ENCODE measurements at places on chromosomes 11 and 22.

GRCh38 chr22:47041271-47042115 is 279.0 kb downstream of the TBC1D22A start:
- DNase-seq: no peak

GRCh38 chr11:66693356-66694055 is 15.8 kb upstream of the RBM4B start:
- no peak for DNase-seq

DNA sequence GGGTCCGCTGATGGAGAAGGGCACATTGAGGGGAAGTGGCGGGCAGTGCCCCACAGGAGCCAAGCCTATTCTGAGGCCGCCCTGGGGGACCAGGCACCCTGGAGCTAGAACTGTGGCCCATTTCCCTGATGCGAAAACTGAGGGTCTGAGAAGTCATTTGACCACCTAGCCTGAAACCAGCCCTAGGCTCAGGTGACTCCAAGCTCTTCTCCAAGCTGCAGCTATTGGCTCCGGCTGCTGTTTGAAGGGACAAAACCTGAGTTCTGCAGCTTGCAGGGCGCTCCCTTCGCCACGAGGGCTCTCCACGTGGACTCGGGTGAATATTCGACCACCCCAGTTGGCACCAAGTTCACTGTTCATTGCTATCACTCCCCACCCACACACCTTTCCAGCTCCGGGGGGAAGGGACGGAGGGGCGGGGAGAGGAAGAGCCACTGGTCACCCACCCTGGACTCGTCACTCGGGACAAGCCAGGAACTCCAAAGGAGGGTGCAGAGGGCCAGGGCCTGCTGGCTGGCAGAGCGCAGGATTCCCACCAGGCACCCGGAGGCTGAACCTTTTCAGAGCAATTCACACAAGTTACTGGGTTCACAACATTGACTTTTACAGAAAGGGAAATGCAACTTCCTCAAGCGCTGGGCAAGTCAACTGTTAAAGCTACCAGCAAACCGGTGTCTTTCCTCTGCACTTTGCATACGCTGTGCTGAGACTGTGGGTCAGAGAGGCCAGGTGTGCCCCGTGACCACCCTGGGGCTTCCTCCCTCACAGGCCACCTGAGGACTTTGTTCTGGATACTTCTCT is 1.1 kb upstream of the RAC2 start:
- DNase-seq: no peak

- no peak for DNase-seq
Observed at GRCh38 chr11:94780432-94780831, 12.3 kb downstream of the AMOTL1 start.

- DNase-seq: no peak
Observed at GRCh38 chr22:22906907-22907550, 19.4 kb downstream of the IGLL5 start.

GRCh38 chr11:121497176-121497998 is 44.6 kb upstream of the SORL1-AS1 start:
- no peak for DNase-seq

DNA sequence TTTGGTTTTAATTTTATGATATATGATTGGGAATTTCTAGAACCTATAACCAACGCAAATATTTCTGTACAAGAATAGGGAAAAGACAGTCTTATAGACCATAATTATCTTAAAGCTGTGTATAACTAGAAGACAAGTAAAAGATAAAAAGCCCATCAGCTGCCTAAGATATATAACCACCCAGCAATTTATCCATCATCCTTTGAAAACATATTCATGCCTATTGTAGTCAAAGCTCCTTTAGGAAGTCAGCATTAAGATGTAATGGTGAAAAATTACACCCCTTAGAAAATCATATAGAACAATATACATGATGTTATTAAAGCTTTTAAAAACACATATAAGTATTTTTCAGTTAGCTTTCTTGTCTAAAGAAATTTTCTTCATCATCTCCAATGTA is 46.4 kb downstream of the ELP4 start:
- no peak for DNase-seq

GRCh38 chr11:71322192-71322735 is 69.9 kb upstream of the SHANK2 start:
- DNase-seq: no peak

GRCh38 chr22:27581688-27582087 is 219.9 kb downstream of the MN1 start:
- no peak for DNase-seq

DNA sequence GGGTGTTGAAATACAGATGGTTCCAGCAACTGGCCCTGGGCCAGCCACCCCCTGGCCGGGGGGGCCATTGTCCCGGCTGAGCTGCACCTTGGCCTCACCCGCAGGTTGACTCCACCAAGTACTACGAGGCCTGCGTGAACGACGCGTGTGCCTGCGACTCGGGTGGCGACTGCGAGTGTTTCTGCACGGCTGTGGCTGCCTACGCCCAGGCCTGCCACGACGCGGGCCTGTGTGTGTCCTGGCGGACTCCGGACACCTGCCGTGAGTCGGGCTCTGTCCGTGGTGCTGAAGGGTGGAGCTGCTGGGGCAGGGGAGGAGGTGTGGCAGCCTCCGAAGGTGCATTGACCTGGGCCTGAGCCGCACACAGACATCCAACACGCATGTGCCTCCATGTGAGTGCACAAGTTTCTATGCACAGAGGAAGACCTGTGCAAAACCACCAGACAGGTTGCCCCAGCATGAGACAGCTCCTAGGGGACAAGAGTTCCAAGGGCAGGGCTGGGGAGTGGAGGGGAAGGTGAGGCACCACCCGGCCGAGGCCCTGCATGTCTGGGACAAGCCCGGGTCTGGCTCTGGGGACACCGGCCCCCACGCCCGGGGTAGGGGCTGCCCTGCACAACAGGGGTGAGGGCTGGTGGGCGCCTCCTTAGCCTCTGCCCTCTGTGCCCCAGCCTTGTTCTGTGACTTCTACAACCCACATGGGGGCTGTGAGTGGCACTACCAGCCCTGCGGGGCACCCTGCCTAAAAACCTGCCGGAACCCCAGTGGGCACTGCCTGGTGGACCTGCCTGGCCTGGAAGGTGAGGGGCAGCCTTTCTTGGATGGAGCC is 16.1 kb downstream of the MUC5B start:
- no peak for DNase-seq

GRCh38 chr11:64036087-64037026 is 626 bp downstream of the FLRT1 start:
- no peak for DNase-seq

GRCh38 chr11:24762076-24762475 is 265.2 kb downstream of the LUZP2 start:
- DNase-seq: no peak

- DNase-seq: no peak
Observed at GRCh38 chr11:116172851-116173250, 599.9 kb downstream of the BUD13 start.

GRCh38 chr22:19666673-19667593 is 47.4 kb upstream of the SEPTIN5 start:
- DNase-seq: no peak

- peak; percentile 20 for DNase-seq
Observed at GRCh38 chr11:6315811-6316425, 4.4 kb downstream of the CAVIN3 start.

GRCh38 chr11:45794169-45794568 is 10.8 kb upstream of the SLC35C1 start:
- DNase-seq: no peak

DNA sequence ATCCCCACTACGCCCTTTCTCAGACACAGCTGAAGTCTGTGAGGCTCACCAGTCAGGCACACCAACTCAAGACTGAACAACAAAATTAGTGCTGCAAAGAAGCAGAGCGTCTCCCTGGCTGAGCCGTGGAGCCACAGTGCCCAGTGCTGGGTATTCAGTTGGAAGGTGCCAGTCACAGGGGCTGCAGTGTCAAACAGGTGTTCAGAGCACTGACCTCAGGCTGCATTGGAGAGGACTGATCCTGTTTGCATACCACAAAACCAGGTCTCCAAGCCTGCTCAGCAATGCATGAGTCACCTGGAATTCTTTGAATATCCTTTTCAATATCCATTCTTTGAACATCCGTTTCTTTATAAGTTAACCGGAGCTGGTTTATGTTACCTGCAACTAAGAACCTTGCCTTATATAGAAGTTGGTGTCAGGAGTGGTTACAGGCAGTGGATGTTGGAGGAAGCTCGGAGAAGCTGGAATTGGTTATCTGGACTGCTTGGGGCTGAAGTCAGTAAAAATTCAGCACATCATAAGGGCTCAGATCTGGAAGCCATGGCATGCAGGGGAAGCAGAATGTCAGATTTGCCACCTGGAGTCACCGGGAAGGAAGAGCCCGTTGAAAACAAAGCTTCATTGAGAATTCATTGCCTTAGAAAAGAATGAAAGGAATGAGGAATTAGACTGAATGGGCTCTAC is 30.3 kb downstream of the PDGFB start:
- DNase-seq: no peak

GRCh38 chr22:18000441-18001039 is 23.8 kb downstream of the MICAL3 start:
- no peak for DNase-seq

DNA sequence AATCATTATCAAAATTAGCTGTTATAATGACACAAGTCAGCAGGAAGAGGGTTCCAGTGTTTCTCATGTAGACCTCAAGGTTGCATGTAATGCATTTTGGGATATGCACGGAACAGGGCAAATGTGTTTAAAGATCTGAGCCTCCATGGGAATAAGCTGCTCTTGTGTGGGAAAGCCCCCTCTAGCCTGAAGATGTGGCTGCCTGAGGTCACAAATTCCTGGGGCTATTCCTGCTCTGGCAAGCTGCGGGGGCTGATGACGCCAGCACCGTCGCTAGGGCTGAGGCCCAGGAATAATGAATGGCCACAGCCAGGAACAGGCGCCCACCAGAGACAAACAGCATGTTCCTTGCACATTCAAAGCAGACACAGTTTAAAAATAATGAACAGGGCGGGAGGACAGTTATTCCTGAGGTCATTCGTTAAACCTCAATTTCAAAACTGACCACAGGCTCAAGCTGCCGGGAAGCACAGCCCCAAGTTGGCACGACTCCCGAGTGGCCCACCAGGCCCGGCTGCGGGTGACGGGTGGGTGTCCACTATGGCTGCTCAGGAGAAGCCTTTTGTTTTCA is 11.7 kb downstream of the OSBPL5 start:
- DNase-seq: no peak

DNA sequence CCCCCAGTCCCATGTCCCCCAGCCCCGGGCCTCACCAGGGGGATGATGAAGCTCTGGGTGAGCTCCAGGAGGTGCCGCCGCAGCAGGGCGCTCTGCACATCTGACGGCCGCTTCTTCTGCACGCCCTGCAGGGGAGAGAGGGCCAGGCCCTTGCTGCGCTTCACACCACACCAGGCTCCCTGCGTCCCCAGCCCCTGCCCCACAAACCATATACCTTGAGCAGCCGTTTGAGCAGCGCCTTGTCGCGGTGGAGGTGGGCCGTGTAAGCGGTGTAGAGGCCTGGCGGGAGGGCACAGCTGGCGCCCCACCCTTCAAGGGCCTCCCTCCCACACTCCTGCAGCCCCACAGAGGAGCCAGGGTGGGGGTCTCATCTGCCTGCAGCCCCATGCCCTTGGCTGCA is 6.2 kb upstream of the PLXNB2 start:
- DNase-seq: no peak

GRCh38 chr11:41039592-41039991 is 419.9 kb downstream of the LRRC4C start:
- DNase-seq: no peak

- DNase-seq: peak; percentile 65
Observed at GRCh38 chr11:63813035-63813562, at the start of gene SPINDOC. Gene SPINDOC (plus strand): TSS chr11:63813456. CDS start chr11:63813687, 231 bp downstream.

DNA sequence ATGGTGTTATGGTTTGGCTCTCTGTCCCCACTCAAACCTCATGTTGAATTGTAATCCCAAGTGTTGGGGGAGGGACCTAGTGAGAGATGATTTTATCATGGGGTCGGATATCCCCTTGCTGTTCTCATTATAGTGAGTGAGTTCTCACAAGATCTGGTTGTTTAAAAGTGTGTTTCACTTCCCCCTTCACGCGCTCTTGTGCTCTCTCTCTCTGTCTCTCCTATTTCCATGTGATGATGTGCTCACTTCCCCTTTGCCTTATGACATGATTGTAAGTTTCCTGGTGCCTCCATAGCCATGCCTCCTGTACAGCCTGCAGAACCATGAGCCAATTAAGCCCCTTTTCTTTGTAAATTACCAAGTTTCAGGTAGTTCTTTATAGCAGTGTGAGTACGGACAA is 765.1 kb downstream of the KCNA4 start:
- no peak for DNase-seq

GRCh38 chr11:57202281-57202680 is 20.5 kb downstream of the LRRC55 start:
- DNase-seq: no peak

GRCh38 chr11:68780829-68781228 is 29.5 kb upstream of the TESMIN start:
- DNase-seq: no peak

DNA sequence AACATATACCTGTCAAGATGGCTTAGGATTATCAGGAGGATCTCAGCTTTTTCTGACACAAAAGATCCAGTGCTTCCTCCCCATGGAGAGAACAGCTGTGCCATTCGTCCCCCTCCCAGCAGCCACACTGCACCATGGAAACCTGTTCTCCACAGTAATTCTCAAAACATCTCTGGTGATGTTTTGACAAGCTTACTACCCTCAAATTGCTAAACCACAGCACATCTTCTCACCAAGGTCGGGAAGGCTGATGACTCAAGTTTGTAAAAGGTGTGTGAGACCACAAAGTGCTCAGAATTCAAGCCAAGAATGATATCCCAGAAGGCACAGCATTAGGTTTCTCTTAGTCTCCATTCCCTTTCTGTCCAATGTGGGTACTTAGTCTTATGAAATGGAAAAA is 3.9 kb upstream of the RAB38 start:
- peak; percentile 59 for DNase-seq

- DNase-seq: no peak
Observed at GRCh38 chr11:124627546-124627945, 4.9 kb downstream of the TBRG1 start.

DNA sequence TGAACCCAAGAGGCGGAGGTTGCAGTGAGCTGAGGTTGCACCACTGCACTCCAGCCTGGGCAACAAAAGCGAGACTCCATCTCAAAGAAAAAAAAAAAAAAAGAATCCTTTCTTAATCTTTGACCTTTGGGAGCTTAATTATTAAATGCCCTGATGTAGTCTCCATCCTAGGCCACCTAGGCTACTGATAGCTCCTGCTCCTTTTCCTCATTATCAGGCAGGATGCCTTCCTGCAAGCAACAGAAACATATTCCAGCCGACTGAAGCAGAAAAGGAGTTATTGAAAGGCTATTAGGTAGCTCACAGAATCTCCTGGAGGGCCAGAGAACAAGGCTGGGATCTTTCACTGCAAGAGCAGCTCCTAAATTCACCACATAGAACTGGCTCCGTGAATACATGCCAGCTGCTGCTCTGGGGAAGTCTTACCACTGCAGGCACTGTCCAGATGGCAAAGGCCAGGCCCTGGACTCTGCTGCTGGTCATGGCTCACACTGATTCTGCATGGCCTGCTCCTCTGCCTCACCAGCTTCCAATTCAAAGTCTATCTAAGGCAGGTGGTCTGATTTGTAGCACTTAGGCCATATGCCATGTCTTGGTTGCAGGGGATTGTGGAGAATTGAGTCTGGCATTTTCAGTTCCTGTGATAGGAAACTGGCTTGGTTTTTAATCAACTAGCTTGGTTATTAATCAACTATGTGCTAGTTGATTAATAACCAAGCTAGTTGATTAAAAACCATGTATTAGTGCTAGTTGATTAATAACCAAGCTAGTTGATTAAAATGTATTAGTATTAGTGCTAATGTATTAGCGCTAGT is 26.0 kb upstream of the POLD3 start:
- no peak for DNase-seq

Data from stimulated activated CD4-positive, alpha-beta T cell treated with anti-CD3 and anti-CD28 coated beads, Interleukin-1b, Interleukin-23, amount 100 ng/mL, for 48 hours (primary cell).